DMS 273 treated with DMSO at 0.1 percent for 48 hours (cell line): ENCODE measurements at places on chromosomes 2 and 18.

GRCh38 chr2:172734711-172735581 is 699 bp upstream of the RAPGEF4 start:
- DNase-seq = no peak

- no peak for DNase-seq
Measured at GRCh38 chr2:8502316-8502715, 179.5 kb upstream of the ID2 start.

GRCh38 chr2:111634995-111635538 is 248.9 kb downstream of the ANAPC1 start:
- DNase-seq = no peak

DNA sequence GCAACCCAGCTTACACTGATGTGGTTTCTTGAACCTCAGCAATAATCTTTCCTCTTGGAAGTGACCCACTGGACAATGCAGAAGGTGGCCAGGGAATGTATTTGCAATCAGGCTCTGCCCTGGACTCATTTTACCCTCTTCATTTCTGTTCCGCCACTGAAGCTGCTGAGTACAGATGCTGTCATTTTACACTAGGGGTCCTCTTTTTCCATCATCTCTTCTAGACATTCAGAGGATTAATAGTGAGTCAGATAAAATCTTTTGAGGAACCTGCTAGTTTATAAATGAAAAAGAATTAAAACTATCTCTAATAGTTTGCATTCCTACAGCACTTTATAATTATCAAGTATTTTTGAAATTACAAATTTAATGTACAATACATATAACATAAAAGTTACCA is 87.9 kb upstream of the PNPT1 start:
- no peak for DNase-seq

GRCh38 chr2:172260336-172260735 is 157.6 kb upstream of the DLX2 start:
- DNase-seq = no peak

- no peak for DNase-seq
Measured at GRCh38 chr2:188475945-188476344, 184.3 kb downstream of the GULP1 start.

GRCh38 chr2:674321-674985 is 2.8 kb downstream of the TMEM18 start:
- no peak for DNase-seq

- no peak for DNase-seq
Measured at GRCh38 chr2:207315131-207315530, 149.4 kb upstream of the KLF7 start.

DNA sequence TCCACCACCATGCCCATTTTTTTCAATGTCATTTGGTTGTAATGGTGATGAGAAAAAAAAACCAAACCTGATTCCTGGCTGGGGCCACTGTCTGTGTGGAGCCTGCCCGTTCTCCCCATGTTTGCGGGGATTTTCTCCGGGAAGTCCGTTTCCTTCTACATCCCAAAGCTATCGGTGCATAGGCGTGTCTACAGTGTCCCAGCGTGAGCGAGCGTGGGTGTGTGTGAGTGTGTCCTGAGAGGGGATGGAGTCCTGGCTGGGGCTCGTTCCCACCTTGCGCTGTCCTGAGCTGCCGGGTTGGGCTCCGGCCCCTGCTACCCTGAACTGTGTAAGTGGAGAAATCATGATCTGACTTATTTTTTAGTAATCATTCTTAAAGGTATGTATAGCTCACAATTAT is 7.3 kb upstream of the ZAP70 start:
- no peak for DNase-seq

GRCh38 chr2:48724278-48724677 is 31.2 kb downstream of the LHCGR start:
- DNase-seq = no peak

- DNase-seq = no peak
Measured at GRCh38 chr2:71281950-71282349, 49.6 kb upstream of the ZNF638 start.

DNA sequence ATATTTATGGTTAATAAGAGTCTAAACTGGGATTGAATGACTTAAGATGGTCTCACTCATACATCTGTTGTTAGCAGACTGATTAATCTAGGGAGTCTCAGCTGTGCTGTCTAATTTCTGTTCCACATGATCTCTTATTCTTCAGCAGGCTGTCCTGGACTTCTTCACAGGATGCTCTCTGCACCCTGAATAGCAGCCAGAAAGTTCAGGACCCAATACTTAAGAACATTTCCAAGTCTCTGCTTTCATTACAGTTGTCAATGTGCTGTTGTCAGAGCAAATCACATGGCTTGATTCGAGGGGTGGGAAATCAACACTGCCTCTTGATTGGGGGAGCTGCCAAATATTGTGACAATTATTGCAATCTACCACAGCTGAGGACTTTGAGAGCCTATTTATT is 627.1 kb upstream of the SLC8A1 start:
- no peak for DNase-seq

GRCh38 chr2:54054271-54054670 is 61.1 kb upstream of the ACYP2 start:
- DNase-seq = no peak

DNA sequence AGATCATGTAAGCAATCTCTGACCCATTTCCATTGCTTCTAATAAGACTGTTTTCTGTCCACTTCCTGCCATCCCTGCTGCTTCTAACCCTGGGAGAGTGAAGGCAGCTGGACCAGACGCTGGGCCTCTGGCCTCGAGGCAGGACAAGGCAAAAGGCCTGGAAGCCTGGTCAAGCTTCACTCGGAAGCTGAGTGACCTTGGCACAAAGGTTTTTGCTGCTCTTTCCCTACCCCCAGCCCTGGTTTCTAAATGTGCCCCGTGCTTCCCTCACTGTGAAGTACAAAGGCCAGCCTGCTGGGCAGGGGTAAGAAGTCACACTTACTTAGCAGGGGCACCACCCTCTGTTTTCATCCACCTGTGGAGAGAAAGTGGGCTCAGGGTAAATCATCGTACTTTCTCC is 195.0 kb downstream of the TNS1 start:
- DNase-seq = no peak

DNA sequence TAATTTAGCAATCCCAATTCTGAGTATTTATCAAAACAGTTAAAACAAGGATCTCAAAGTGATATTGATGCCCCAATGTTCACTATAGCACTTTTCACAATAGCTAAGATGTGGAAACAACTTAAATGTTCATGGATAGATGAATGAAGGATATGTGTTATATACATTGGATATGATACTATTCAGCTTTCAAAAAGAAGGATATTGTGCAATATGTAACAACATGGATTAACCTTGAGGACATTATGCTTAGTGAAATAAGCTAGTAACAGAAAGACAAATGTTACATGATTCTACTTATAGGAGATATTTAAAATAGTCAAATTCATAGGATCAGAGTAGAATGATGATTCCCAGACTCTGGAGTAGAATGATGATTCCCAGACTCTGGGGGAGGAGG is 78.0 kb downstream of the INSIG2 start:
- no peak for DNase-seq

DNA sequence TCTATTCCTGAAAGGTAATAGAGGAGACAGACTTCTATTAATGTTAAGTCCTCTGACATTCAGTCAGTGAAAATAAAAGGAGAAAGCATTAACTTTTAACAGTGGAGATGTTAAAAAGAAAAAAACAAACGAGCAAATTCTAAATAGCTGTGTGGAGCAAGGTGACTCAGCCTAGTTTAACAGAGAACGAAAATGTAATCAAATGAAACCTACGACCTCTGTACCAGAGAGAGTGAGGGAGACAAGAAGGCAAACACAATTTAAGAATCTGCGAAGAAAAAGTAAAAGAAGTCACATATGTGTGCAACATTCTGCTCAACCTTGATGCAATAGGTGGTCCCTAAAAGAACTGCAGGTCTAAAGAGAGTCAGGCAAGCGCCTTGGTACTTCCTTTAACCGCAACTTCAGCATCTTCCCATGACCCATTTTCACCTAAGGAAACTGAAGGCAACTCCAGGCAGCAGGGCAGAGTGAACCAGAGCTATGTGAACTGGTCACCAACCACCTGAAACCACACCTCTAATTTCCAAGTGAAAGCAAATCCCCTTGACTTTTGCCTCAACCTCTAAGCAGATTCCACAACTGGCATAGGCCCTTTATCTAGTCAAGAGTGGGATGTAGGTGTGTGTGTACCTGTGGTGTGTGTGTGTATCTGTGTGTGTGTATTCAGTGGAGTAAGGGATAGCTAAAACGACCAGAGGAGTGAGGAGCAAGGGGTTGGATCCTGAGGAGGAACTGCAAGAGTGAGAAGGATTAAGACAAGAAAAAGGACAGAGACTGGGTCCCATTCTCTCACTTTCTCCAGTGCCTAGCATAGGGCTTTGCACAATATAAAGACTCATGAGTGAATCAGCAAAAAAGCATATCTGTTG is 43.0 kb downstream of the FIGN start:
- no peak for DNase-seq

- no peak for DNase-seq
Measured at GRCh38 chr18:11511434-11512095, 97.8 kb upstream of the SLC35G4 start.

- DNase-seq = no peak
Measured at GRCh38 chr18:45889419-45890064, 64.1 kb downstream of the SIGLEC15 start.

DNA sequence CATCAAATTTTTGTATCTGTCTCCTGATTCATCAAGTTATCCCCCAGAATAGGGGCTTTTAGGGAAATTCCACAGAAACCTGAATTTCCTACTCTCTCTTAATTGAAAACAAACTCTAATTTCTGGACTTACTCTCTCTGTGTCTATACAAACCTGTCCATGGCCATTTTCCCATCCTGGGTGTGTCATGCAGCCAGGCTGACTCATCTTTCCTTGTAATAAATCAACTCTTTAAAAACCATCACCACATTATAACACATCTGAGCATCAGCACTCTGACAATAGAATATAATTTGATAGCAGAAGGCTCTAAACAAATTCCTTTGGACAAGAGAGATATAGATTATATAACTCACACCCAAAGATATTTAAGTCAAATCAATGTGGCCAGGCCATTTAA is 610.2 kb downstream of the DCC start:
- no peak for DNase-seq
